NCI-H2171 treated with DMSO at 0.1 percent for 48 hours (cell line): ENCODE measurements at places on chromosomes 1 and 21.

- DNase-seq: no peak
Measured at GRCh38 chr1:193299038-193299437, 112.6 kb upstream of the B3GALT2 start.

DNA sequence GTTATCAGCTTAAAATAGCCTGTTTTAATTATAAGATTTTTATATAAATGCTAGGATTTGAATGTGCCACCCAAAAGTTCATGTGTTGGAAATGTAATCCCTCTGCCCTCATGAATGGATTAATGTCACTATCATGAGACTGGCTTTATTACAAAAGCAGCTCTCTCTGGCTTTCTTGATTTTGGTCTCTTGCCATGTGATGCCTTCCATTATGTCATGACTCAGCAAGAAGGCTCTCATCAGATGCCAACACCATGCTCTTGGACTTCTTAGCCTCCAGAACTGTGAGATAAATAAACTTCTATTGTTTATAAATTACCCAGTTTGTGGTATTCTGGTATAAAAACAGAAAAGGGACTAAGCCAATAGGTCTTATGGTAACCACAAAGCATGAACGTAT is 6.9 kb upstream of the PRSS38 start:
- no peak for DNase-seq

DNA sequence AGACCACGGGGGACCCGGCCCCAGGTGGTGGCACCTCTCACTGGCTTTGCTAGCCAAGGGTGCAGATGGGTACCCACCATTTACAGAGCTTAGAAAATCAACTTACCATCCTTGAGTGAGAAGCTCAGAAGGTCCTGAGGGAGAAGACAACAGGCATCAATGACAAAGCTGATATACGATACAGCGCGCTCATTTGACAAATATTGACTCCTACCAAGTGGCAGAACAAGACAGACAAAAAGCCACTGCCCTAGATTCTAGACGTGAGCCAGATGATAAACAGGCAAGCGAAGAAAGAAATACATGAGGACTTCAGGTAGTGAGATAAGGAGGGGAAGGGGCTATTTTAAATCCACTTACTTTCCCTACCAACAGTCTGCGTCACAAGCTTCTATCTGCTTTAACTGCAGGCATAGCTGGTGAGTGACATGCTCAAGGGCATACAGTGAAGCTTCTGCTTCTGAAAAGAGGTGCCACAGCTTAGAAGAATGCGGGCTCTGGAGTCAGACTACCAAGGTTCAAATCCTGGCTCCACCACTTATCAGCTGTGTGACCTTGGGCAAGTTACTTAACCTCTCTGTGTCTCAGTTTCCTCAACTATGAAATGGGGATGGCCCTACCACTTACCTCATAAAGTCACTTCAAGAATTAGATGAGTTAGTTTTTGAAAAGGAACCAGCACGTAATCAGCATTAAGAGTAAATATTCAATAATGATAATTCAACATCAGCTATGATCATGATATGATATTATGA is 29.1 kb downstream of the TMCO4 start:
- peak; percentile 30 for DNase-seq

DNA sequence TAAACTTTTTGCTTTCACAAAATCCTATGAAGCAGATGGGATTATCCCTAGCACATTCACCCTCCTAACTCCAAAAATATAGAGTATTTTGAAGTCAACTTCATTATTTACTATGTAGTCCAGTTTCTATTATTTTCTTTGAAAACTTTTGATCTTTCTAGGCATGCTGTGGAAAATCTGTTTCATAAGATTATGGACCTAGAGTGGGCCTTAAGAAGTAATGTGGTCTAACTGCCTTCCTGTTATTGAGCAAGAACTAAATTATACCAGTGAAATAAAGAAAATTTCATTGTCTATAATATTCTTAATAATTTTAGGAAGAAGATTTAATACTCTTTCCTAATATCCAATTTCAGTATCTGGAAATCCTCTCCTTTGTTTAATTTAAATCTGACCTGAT is 58.1 kb downstream of the PRKACB start:
- no peak for DNase-seq

- DNase-seq: no peak
Measured at GRCh38 chr1:30953685-30954084, 45.1 kb upstream of the SDC3 start.

- no peak for DNase-seq
Measured at GRCh38 chr1:207822124-207822601, 70.3 kb downstream of the CD46 start.

- DNase-seq: no peak
Measured at GRCh38 chr1:109115685-109116084, 1.8 kb downstream of the ELAPOR1 start.

DNA sequence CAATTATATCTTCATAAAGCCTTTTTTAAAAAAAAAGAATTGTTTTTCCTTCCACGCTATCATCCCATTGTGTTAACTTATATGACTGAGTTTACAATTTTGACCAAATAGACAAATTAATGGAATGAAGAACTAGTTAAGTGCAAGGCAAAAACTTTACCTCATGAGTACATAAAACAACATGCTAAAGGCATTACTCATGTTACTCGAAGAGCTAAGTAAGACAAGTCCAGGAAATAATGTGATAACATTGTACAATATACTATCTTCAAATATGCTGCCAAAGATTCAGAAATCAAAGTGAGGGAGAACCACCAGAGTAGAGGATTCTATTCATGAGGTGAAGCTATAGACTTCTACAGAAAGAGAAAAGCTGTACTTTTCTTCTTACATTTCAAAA is 24.2 kb upstream of the DYNLT5 start:
- DNase-seq: no peak

DNA sequence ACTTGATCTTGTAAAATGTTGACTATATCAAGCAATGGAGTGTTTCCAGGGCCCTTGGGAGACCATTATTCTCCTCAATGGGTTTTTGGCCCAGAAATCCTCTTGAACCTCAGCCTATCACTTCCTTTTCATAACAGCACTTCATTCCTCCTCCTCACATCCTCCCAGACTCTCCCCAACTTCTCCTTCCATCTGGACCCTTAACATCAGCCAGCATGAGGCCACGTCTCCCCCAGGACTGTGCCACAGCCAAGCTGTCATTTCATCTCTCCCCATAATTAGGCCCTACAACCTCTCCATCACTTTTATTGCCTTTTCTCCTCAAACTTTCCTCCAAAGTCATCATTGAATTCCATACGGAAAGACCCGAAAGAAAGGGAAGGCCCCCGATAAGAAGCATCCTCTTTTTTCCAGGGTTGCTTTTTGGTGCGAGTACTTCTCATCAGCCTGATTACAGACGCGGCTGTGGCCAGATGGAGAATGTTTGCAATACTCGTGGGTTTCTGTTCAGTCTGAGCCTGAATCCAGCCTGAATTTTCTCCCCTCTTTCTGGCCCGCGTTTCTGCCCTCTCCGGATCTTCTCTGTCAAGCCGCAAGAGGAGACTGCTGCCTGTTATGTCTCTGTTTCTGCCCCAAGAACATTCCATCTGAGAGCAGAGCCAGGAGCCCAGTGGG is 52.7 kb upstream of the SLC25A33 start:
- DNase-seq: peak; percentile 53

- DNase-seq: no peak
Measured at GRCh38 chr21:37385179-37385765, 18.7 kb downstream of the DYRK1A start.

GRCh38 chr1:9182784-9183257 is 51.8 kb upstream of the H6PD start:
- no peak for DNase-seq

- DNase-seq: no peak
Measured at GRCh38 chr1:15836772-15837669, 10.5 kb upstream of the SPEN start.

DNA sequence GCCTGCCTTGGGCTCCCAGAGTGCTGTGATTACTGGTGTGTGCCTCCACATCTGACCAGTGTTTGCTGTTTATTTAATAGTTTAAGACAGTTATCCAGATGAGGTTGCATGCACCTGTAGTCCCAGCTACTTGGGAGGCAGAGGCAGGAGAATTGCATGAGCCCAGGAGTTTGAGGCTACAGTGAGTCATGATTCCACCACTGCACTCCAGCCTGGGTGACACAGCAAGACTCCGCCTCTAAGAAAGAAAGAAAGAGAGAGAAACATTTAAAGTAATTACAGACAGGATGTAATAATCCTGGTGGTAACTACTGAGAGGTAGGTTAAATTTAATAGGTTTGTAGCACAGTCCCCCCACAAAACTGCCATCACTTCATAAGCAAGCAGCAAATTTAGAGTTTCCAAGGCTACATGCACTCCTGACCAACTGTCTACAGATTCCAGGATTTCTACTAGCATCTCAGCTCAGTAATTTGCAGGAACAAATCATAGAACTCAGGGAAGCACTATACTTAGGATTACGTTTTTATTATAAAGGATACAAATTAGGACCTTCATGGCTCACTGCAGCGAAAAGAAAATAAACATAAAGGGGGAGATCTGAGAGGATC is 89.6 kb downstream of the PKN2 start:
- no peak for DNase-seq

DNA sequence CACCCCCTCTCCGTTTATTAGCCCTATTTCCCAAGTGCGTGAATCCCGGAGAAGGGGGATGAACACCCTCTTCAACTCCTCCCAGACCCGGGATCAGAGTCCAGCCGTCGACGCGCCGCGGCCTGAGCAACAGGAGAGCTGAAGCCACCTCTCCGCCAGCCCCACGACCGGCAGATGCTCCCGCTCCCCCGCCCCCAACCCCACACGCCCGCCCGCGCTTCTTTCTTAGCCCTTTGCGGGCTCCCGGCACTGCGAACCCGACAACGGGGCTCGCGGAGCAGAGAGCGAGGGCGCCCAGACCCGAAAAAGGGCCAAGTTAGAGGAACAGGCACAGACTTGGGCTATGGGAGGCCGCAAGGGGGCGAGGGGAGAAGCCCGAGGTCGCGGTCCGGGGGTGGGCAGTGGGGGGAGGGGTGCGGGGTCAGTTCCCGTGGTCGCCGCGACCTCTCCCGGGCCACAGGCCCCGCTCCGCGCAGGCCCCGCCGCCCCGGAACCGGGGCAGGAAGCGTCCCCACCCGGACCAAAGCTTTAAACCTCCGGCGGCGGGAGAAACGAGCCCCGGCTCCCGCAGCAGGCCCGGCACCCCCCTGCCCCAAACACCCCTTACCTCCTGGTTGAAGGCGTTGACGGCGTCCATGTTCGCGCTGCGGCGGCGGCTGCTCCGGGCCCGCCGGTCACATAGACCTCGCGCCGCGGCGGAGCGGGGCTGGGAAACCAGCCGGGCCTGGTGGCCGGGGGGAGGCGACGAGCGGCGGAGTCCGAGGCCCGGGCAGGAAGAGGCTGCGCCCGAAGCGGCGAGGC is 662 bp downstream of the SCAF4 start:
- DNase-seq: peak; percentile 21

GRCh38 chr1:70134148-70134547 is 71.2 kb downstream of the LRRC40 start:
- DNase-seq: no peak

DNA sequence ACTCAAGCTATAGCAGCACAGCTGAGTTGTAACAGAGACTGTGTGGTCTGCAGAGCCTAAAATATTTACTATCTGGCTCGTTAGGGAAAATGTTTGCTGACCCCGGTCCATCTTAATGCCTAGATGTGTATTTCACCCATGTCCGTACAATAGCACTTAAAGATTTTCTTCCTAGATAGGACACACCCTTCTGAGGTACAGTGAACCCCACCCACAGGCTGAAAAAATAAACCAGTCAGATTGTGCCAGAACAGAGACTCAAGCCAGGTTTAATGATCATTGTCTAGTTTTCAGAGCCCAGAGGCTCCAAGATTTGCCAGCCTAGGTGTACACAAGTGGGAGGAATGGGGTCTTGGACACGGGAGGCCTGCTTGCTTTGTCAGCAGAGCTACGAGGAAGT is 5.6 kb downstream of the AMIGO1 start:
- DNase-seq: no peak

DNA sequence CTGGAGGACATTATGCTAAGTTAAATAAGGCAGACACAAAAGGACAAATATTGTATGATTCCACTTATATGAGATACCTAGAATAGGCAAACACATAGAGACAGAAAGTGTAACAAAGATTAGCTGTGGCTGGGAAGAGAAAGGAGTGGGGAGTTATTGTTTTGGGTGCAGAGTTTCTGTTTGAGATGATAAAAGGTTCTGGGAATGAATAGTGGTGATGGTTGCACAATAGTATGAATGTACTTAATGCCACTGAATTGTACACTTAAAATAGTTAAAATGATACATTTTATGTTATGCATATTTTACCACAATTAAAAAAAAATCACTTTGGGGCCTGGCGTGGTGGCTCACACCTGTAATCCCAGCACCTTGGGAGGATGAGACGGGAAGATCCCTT is 21.2 kb upstream of the ERO1B start:
- DNase-seq: no peak

GRCh38 chr1:228150120-228150460 is 360 bp downstream of the GJC2 start:
- DNase-seq: no peak

- DNase-seq: no peak
Measured at GRCh38 chr1:186749820-186750219, 69.6 kb upstream of the PTGS2 start.

DNA sequence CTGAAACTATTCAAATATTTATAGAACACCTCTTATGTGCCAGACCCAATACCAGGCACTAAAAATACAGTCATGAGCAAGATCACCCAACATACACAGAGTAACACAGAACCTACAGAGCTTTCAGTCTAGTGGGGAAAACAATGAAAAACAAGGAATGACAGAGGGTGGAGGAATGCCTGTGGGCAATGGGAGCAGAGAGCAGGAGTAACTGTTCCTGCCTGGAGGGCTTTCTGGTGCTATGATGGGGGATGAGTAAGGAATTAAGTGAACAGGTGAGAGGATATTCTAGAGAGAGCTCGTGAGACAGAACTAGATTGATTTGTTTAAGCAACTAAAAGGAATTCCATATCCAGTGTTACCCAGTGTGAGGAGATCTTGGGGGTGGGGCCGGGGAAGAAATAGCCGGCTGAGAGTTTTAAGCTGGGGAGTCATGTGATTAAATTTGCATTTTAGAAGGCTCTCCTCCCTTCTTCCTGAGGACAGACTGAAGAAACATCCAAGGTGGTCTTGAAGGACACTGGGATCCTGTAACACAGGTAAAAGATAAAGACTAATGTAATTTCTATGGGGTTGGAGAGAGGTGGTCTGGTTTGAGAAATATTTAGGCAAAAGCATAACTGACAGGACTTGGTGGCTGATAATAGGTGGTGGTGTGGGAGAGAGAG is 2.1 kb upstream of the CD53 start:
- no peak for DNase-seq
